Activated CD4-positive, CD25-positive, alpha-beta regulatory T cell treated with anti-CD3 and anti-CD28 coated beads, Interleukin-2, amount 50 U/mL, for 72 hours (primary cell): ENCODE measurements at places on chromosomes 2 and 18.

GRCh38 chr2:36458106-36458505 lies 102.5 kb downstream of the CRIM1 start:
- DNase-seq = no peak

DNA sequence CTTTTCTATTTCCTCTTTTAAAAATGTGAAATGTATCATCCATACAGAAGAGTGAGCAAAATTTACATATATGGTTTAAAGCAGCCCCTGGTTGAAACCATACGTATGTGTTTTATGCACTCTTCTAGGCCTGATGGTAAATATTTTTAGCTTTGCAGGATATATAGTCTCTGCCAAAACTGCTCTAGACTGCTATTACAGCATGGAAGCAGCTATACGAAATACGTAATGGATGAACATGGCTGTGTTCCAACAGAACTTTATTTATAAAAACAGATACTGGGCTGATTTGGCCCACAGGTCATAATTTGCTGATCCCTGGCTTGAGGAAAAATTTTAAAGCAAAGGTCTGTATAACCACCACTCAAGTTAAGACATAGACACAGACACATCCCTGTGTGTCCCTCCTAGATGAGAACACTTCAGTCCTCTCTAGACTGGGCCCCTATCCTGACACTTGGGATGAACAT lies 42.5 kb upstream of the ATP8B1 start:
- no peak for DNase-seq

DNA sequence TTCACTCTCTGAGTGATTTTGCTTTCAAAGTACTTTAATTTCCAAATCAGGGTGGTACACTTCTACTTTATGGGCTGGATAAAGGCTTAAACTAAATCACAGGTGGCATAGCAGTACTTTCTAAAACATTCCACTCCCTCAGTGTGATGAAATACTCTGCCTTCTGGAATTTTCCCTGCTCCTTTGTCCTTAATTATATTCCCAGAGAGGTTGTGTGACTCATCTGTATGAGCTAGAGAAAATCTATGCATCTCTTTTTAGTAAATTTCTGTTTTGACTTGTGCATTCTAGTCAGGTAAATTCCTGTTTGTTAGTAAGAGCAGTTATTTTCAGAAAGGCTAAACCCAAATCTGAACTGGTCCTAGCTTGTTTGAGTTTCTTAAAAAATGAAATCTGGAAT lies 29.0 kb upstream of the PLA2R1 start:
- DNase-seq = no peak

GRCh38 chr2:201402651-201403562 lies 45.8 kb upstream of the FLACC1 start:
- DNase-seq = no peak

DNA sequence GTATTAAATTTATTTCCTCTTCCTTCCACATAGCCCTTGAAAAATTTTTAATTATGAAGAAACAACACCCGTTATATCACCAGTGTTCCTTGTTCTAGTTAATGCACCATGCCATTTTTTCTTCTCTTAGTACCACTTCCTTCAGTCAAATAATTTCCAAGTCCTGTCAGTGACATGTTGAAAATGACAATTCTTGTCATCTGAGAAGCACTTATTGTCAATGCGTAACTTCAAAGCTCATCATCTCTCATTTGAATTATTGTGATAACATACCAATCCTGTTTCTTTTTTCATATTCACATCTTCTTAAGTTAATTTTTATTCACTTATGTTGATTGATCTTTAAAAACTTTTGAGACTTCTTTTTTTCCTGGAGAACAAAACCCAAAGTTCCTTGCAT lies 320.4 kb downstream of the ASXL3 start:
- no peak for DNase-seq

DNA sequence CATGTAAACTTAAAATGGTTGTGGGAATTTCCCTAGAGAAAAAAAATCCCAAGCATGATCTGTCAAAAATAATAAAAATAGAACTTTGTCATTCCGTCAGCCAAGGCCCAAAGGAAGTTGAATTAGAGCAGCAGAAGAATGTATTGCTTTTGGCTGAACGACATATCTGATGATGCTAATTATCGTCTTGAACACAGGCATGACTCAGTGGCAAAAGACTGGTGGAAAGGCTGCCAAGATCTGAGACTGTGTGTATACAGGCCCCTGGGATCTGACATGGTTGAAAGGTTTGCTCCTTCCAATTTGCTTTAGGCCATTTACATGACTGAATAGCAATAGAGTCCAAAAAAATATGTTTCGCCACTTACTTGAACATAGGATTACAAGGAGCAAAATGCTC lies 1057.1 kb upstream of the CRIM1 start:
- DNase-seq = no peak
